ENCODE measurements at places on chromosomes 6 and 20.

DNA sequence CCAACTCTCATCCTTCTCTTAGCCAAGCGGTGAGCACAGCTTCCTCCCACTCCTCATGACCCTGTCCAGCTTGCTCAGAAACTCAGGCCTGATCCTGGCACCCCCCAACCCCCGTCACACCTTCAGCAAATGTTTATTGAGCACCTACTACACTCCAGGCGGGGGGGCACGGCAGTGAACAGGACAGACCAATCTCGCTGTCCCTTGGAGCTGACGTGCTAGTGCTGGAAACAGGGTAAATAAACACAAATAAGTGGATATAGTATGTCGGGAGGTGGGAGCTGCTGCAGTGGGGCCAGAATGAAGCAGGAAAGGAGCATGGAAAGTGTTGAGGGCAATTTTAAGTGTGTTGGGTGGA, 7.4 kb upstream of the SPDEF start:
- DNase-seq, result no peak

GRCh38 chr6:137213331-137213740, 5.8 kb downstream of the IFNGR1 start:
- DNase-seq, result no peak

- DNase-seq, result no peak
Observed at GRCh38 chr6:15044948-15045347, 200.9 kb upstream of the JARID2 start.

GRCh38 chr6:43095939-43096338, 19.8 kb downstream of the PTK7 start:
- no peak for DNase-seq

GRCh38 chr6:14596410-14596809, 478.8 kb downstream of the CD83 start:
- no peak for DNase-seq
